ENCODE measurements at places on chromosomes 16 and 17. TPM values are rescaled to one million over a fixed set of nuclear protein-coding genes. Genes with fewer than 3 reads are reported as not detected.

NOG gene
- total RNA-seq = not detected

AGRP gene
- total RNA-seq = not detected

RILP gene
- total RNA-seq = 14.4 TPM

TNFRSF13B gene
- total RNA-seq = not detected

CDIP1 gene
- total RNA-seq = 12.6 TPM

MSI2 gene
- total RNA-seq = 12.4 TPM

CBLN1 gene
- total RNA-seq = not detected

BOLA2 gene
- 4.3 TPM for total RNA-seq

OR1F1 gene
- not detected for total RNA-seq

CHMP6 gene
- 16.0 TPM for total RNA-seq
